ENCODE measurements at places on chromosomes 7 and 10.

DNA sequence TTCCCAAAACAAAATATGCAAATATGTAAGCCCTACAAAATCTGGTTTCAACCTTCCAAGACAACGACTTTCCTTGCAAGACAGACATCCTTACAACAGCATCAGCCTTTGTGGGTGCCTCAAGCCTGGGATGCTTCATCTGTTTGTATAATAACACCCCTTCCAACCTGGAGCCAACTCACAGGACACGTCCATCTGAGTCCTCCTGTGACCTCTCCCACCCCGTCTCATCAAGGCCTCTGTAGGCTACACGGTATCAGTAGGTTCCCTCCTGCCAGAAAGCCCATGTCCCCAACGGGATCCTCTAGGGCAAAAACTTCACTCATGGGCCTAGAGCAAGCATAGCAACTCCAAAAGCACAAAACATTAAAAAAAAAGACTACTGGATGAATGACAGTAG, 173.2 kb downstream of the TNS3 start:
- DNase-seq: no peak

- DNase-seq: no peak
Observed at GRCh38 chr10:5932345-5932744, 42.3 kb downstream of the FBH1 start.

DNA sequence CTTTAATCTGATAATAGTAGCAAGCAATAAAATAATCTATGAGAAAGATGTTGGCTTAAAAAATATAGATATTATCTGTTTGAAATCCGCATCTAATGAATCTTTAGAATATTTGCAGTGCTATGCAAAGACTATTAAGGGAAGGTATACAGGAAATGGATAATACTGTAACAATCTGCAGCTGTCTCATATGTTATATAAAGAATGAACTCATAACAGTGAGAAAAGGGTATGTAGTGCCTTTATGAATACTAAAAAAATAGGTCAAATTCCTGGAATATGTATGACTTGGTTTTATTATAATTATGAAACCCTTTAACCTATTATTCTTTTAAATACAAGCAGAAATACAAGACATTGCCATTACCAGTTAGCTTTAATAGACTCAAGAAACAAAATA, 105.1 kb upstream of the GPR22 start:
- no peak for DNase-seq

- no peak for DNase-seq
Observed at GRCh38 chr10:88725798-88726197, 19.7 kb downstream of the LIPK start.

DNA sequence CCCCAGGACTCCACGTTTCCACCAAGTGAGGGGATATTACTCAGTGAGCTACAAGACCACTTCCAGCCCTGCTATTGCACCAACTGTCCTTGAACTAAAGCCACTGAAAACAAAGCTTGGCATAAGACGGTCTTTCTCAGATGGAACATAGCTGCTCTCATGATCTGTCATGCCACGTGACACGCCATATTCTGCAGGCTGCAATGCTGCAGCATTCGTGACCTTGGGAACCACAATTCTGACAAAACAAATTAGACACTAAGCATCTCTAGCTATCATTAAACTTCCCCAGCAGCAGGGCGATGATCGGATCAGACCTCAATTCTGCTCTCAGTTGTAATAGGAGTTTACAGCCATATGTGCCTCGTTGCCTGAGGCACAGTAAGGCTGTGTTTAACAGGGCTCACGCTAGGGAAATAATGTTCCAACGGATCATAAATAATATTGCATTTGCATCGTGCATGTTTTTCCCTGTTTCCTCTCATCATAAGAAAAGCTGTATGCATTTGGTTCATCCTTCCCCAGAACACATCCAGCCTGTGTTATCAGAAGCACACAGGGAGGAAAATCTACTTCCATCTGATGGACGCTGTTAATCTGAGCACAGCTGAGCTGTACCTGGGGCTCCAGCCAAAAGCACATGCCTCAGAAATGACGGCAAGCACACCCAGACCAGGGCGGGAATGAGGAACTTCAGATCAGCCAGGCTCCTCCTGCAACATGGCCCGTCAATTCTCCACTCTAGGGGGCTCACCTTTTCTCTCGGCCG, 38.6 kb upstream of the CNPY1 start:
- DNase-seq: no peak

DNA sequence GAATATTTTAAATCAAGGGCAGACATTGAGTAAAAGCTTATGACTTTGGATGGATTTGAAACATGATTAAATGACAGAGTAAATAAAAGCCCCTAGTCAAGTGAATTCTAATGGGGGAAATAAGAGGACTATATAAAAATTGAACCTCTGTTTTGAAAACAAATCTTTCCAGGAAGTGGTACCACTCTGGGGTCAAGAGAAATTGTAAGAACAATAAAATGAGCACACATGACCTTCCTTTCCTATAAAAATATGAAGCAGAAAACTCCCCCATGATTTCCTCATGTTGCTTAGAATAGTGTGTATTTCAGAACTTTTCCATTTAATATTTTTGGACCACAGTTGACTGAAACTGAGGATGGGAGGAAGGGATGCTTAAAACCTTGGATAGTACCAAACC, 12.3 kb upstream of the CLDN12 start:
- no peak for DNase-seq

DNA sequence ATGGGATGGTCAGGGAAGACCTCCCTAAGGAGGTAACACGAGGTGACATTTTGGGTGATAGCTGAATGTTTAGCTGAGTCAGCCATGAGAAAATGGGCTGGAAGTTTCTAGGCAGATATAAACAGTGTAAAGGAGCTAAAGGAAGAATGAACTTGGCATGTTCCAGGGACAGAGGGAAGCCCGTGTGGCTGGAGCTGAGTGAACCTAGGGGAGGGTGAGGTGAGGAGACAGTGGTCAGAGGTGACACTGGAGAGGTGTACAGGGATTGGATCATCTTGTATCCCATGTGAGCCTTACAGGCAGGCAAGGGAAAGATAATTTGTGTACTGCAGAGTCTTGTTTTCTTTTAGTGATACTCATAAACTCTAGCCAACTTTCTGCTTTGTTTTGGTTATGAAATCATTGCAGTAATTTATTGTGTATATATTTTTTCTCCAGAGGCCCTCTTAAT, 1.8 kb downstream of the STARD3NL start:
- no peak for DNase-seq

- DNase-seq: no peak
Observed at GRCh38 chr10:48454302-48455054, 148.0 kb downstream of the MAPK8 start.

DNA sequence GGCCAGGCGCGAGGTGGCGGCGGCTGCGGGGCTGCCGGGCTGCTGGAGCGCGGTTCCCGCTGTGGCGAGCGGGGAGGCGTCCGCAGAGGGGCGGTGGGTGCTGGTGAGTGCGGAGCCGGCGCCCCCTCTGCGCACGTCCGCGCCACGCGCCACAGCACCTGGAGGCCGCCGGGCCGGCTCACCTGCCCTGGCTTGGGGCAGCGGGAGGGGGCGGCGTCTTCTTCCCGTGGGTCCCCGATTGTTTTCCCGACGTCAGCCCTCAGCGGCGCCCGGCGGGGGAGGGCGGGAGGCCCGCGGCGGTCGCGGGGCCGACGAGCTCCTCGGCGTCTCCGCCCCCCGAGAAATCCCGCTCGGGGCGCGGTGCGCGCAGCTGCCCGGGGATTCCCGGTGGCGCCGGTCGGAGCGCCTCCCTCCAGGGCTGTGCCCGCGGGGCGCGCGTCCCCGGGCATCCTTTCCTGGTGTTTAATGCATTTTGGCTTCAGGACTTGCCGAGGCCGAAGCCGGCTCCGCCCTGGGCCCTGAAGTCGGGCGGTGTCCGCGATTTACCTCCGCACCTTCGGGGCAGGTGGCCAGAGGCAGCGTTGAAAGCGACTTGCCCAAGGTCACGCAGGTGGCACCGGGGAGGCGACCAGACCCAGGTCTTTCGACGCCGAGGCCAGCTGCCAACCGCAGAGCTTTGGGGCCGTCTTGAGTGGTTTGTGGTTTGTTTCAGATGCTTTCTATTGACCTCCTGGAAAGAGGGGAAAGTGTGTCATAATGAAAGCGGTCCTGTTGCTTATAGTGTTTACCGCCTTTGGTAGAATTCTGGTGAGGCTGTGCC, 561 bp downstream of the PLEKHA1 start:
- DNase-seq: peak; percentile 60
